Hypothalamus (tissue), 51 donors: ENCODE measurements at places on chromosomes 1 and 21.

GRCh38 chr1:178532392-178532791 is 19.5 kb downstream of the TEX35 start:
- peak; percentile 54 for DNase-seq

DNA sequence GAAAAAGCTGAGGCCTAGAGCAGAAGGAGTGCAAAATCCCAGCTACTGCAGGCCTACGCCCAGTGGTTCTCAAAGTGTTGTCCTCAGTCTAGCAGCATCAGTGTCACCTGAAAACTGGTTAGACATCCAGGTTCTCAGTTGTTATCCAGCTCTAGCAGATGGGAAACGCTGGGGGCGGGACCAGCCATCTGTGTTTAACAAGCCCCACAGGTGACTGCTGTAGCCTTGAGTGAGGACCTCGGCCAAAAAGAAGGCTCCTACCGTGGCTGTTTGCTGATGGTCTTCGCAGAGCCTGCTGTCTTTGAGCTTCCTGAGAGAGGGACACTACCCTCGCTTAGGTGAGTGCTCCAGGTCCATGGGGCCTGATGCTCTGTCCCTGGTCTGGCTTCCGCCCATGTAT is 69.7 kb downstream of the LRRN2 start:
- DNase-seq = no peak

DNA sequence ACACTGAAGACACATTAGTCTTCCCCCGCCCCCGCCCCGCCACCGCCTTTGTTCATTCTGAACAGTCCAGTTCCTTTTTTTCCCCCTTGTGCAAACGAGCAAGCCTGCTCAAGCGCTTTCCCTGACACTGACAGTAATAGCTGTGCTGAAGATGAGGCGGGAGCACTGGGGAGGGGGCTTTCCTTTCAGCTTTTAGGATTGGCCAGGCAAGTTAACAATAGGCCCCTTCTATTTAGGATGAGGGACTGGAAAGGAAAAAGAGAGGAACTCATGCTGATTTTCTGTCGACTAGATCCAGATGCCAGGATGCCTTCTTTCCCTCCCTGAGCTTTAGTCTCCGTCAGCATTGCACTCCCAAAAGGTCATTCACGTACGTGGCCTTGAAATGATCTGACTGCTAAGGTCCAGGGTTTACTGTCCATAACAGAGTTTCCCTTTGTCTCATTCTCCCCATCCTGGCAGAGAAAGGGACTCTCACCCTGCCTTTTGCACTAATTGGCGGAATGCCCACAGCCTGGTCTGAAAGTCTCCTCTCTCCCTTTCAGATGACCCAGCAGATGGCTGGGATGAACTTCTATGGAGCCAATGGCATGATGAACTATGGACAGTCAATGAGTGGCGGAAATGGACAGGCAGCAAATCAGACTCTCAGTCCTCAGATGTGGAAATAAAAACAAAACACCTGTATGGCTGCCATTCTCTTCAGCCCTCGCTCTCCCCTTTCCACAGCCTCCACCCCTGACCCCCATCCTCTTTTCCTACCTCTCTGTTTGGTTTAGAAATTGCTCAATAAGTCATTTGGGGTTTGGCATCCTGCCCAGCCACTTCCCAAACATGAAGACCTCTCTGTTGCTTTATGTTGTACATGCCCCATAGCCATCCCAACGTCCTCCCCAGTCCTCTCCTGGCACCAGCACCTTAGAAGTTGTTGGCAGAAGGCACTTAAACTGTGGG is 28.6 kb upstream of the ZFP69B start:
- peak; percentile 64 for DNase-seq

DNA sequence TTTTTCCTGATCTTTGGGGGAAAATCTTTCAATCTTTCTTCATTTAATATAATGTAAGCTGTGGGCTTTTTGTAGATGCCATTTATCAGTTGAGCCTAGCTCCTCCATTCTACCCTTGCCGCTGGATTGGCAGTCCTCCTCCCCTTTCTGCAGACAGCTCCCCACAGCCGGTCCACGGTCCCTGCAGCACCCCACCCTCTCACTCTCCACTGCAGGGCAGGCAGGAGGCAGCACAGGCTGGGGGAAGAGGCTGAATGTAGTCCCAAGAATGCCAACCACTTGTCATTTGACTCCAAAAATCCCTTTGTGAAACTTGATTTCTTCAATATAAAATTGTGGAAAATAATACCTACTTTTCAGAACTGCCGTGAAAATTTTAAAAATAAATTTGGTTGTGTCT is 96.7 kb downstream of the SYT2 start:
- DNase-seq = no peak

DNA sequence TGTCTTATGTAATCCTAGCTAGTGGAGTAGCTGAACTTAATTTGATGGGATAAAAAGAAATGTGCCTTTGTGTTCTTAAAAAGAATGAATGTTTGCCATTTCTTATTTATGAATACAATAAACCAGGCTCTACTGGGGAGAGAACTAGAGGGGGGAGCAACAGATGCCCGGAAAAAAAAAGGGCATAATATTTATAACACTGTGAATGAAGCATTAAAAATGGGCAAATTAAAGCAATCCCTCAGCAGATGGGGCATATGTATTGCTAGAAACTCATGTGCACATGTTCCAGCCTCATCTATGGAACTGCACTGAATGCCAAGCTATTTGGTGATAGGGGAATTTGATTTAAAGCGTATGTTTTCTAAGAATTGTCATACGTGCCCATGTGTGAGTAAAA is 42.3 kb upstream of the KCNJ6 start:
- no peak for DNase-seq

- no peak for DNase-seq
Observed at GRCh38 chr1:101915597-101915996, 81.1 kb downstream of the OLFM3 start.

- no peak for DNase-seq
Observed at GRCh38 chr1:62539028-62539447, 58.3 kb upstream of the ANGPTL3 start.

DNA sequence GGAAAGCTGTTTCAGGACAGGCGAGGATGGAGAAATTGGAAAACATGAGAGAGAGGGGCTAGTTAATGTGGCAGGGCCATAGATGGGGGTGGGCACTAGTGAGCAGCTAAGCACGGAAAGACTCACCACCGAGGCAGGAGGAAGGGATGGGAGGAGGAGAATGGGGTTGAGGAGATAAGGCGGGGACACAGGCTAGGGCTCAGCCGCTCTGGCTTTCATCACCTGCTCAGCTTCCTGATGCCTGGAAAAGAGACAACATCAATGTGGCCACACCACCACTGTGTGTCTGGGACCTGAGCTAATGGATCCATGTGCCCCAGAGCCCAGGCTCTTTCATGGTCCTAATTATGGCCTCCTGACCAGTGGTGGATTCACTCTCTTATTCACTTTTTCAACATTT is 27.6 kb downstream of the PMVK start:
- no peak for DNase-seq

DNA sequence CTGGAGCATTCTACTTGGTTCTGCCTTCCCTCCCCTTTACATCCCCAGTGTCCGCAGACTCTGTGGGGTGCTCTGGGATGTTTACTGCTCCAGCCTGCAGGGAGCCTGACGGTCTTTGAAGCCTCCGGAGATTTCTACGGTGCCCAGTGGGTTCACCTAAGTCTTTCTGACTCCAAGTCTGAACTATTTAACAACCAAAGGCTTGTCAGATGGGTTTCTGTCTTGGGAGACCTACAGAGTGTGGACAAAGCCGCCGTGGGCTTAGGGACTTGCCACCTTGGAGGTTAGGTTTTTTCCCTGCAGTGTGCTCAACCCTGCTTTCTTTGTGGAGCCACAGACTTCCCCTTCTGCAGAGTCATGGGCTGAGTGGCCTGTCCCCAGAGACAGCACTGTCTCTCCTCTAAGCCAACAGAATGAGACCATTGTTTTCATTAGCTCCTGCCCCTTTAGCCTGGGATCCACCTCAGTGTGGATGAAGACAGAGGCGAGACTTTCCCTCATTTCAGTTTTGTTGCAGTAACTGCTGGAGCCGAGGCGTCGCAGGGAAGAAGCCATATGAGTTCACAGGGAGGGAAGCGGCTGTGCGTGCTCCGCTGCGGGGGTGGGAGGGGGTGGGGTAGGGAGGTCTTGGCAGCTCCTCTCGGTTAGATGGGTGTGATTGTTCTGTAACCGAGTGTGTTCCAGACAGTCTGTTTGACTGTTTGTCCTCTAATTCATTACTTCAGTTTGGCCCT is 120.7 kb downstream of the CNIH3 start:
- peak; percentile 39 for DNase-seq

GRCh38 chr1:1616045-1616790 is 918 bp downstream of the MIB2 start:
- no peak for DNase-seq

DNA sequence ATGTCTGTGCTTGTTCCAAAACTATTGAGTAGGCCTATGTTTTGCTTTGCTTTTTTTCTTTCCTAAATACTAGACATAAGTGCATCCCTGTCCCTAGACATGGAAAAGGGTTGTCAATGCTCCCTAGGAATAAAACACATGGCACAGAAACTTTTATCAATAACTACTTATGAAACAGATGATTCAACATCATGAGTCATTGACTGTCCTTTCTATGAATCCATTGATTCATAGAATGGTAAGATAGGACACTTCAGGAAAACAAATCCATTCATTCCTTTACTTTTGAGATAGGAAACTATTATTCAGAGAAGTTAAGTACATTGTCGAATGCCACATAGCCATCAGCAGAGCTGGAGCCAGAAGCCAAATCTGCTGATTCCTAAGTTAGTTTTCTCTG is 147.5 kb downstream of the TSEN15 start:
- no peak for DNase-seq

DNA sequence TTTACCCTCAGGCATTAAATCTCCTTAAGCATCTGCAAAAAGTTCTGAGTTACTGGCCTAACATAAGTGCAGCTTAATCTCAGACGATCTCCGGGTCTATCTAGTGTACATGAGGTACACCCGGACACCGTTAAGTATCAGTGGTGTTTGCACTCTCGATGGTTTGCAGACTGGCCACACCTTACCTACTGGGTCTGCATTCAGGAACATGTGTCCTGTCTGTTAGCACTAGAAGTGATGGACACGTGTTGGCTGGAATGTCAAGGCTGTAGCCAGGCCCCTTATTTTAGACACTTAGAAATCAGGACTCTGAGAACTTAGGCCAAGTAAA is 783 bp upstream of the AGL start:
- DNase-seq = no peak

- DNase-seq = no peak
Observed at GRCh38 chr1:227397354-227397978, 79.2 kb upstream of the CDC42BPA start.

DNA sequence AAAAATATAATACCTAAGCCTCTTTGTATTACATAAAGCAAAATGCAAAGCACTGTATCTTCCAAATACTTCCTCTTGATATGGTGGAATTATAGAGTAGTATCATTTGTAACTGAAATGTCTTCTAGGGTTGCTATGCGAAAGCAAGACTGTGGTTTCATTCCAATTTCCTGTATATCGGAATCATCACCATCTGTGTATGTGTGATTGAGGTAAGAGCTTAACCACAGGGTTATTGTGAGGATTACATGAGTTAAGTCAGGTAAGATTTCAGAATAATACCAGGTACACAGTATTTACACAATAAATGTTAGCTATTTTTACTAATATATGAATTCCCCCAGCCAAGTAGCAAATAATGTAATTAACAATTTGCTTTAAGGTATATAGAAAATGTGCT is 24.7 kb downstream of the CD53 start:
- DNase-seq = no peak

- peak; percentile 32 for DNase-seq
Observed at GRCh38 chr1:159936273-159936904, 9.0 kb downstream of the IGSF9 start.

DNA sequence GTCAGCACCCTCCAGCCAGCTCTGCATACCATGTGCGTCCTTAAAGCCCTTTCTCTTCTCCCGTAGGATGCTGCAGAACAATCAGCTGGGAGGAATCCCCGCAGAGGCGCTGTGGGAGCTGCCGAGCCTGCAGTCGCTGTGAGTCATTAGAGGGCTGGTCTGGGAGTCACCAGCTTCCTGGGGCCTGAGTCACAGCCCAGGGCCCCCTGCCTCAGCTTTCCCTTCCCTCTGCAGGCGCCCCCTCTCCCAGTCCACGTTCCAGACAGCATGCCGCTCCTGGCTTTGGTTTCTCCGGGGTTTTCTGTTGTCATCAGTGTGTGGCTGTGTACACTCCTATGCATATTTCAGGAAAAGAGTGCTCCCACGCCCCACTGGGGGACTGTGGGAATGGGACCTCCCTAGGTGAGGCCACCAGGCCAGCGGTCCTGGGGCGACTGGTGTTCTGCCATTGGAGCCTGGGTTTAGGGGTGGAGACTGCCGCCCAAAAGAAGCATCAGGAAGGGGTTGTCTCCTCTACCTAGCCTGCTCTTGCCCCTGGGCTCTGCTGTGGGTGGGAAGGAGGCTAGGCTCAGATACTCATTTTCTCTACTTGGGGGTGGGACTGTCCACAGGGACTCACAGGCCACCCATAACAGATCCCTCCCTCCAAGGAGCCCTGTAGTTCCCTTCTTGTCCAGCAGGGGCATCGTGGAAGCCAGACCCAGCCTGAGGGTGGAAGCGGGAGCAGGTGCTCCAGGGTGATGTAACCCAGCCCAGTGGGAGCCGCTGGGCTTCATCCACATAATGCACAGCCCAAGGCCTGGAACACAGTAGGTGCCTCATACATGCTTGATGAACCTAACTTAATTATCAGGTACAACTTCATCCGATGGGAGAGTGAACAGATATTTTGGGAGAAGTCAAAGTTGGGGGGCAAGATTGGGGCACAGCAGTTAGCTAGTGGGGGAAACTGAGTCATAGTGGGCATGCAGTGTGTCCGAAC is 42.5 kb downstream of the LGR6 start:
- no peak for DNase-seq

GRCh38 chr1:940107-941014 is 16.6 kb downstream of the SAMD11 start:
- DNase-seq = peak; percentile 14

- DNase-seq = no peak
Observed at GRCh38 chr1:82108843-82109242, 308.1 kb downstream of the ADGRL2 start.

DNA sequence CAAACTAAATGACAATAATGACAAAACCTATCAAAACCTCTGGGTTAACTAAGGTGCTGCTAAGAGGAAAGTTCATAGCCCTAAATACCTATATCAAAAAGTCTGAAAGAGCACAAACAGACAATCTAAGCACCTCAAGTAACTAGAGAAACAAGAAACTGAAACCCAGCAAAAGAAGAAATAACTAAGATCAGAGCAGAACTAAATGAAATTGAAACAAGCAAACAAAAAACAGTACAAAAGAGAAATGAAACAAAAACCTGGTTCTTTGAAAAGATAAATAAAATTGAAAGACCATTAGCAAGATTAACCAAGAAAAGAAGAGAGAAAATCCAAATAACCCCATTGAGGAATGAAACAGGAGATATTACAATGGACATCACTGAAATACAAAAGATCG is 44.8 kb upstream of the KIAA0040 start:
- no peak for DNase-seq

DNA sequence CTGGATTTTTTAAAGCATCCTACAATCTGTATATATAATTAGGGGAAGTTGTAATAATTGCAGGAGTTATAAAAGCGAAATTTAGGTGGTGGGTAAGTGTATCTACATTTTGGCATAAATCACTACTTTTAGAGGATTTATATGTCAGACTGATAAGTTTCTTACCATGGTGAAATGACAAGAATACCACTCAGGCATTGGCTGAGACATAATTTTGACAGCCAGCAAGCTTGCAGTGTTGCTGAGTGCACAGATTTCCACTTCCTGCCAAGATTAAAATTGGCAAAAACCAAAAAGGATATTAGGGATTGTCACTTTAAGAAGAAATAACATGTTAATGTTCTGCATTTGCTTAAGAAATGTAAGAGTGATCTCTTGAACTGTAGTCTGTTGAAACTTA is 28.2 kb downstream of the NFIA start:
- DNase-seq = no peak

GRCh38 chr1:41383094-41383852 is 22.0 kb downstream of the FOXO6 start:
- DNase-seq = no peak
